ENCODE measurements at places on chromosomes 3 and 15.

GRCh38 chr15:94258246-94258645 is 26.9 kb downstream of the MCTP2 start:
- DNase-seq = no peak

DNA sequence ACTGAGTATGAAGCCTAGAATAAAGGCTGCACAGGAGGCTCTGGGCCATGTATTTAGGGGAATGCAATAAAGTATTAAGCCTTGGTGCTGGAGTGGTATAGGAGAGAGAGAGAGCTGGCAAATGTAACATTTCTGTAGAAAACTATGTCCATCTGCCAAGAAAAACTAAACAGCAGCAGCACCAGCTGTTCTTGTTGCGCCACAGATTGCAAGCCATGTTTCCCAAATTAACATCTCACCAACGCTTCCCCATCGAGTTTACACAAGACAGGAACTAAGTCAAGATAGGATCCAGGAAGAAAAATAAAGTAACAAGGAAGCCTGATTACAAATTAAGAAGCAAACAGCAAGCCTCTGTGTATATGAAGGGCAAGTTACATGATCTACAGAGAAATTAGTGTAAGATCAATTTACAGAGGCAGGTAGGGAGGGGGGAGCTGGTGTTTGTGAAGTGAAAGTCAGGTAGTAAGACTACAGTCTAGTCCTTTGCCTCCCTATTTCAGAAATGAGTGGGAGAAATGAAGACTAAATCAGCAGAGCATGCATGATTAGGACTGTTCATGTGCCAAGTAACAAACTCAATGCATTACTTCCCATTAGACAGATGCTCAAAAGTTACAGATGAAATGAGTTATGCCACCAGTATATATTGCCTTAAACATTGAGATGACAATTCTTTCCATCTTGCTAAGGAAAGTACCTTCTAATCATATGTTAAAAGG is 900.5 kb downstream of the EPHA3 start:
- peak; percentile 66 for DNase-seq

DNA sequence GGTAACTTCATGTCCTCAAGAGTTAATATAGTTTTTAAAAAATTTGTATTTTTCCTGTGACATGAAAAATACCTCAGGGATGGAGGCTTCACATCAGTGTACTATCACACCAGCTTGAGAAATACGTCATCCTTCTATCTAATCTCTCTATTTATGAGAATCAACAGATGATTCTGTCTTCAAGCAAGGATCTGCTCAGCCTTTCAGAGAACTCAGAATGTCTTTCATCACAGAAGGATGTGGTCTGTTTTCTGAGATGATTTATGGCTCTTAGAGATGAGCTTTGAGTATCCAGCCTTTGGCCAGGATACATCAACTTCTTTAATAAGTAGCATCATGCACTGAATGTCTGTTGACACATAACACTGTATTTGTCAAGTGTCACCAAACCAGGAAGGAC is 193.9 kb downstream of the DTWD1 start:
- no peak for DNase-seq

DNA sequence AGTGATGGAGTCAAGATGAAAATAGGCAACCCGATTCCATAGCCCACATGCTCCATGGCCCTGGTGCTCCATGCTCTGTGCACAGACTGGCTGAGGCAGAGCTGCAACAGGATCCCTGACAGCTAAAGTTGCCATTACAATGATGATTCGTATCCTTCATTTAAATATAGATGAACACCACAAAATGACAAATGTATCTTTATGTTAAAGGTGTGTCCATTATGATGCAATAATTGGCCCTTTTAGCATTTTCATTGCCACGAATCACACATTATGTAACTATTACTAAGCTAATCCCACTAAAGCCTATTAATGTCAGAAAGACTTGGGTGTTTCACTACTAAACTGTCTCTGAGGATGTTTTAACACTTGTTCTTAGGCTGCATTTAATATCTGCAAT is 270.2 kb upstream of the THBS1 start:
- DNase-seq = no peak

- DNase-seq = no peak
Observed at GRCh38 chr15:83714939-83715628, 61.2 kb downstream of the ADAMTSL3 start.

- peak; percentile 0 for DNase-seq
Observed at GRCh38 chr15:23038726-23039142, 635 bp downstream of the TUBGCP5 start.

GRCh38 chr3:155676252-155676981 is 68.5 kb downstream of the PLCH1 start:
- peak; percentile 68 for DNase-seq

- no peak for DNase-seq
Observed at GRCh38 chr3:39755100-39755499, 54.3 kb upstream of the MYRIP start.

- no peak for DNase-seq
Observed at GRCh38 chr3:53791317-53791716, 54.9 kb downstream of the CHDH start.

DNA sequence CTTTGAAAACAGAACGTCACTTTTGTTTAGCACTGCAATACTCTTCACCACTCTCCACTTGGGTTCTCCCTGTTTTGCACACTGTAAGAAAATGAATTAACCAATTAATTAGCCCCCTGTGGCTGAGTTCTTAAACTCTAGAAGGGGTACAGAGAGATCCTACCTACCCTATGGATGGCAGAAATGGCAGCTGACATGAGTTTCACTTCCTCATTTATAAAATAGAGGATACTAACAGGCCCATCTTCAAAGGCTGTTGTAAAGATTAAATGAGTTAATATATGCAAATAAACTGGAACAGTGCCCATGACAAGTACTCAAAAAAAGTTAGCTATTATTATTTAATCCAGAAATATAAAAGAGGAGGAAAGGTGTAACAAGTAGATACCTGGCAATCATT is 36.9 kb downstream of the SUCLG2 start:
- DNase-seq = no peak

Measured in NCI-H1694 treated with DMSO at 0.1 percent for 48 hours (cell line).